Lung microvascular endothelial cell (primary cell): ENCODE measurements at places on chromosomes 1 and 21. TPM values are rescaled to one million over a fixed set of nuclear protein-coding genes. Genes with fewer than 3 reads are reported as not detected.

The KLHL21 gene
- 12.4 and 18.3 TPM in 2 replicates for total RNA-seq

GRCh38 chr1:88466011-88466410, 218.1 kb upstream of the PKN2 start:
- no peak for DNase-seq

DNA sequence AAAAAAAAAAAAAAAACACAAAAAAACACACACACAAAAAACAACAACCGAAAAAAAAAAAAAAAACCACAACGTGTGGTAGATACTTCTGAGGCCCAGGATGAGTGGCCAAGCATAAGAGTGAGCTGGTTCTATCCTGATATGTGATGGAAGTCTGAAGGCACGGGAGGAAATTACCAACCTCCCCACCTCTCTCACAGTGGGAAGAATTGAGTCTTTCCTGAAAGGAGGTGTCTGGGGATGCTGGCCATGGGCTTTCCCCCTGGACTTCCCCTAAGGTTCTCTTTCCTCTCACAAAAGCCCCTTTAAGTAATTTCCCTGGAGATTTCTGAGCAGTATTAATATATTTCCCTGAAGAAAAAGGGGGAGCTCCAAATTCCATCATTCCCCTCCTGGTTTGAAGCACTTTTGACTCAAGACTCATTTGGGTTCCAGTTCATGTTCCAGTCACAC, 5.2 kb downstream of the TMCC2 start:
- DNase-seq: no peak

The HTR6 gene
- total RNA-seq: not detected in 2 replicates

The TSPAN2 gene
- total RNA-seq: 0.79 and 0.87 TPM in 2 replicates

- peak; percentile 97 for DNase-seq
Measured at GRCh38 chr1:245874942-245875580, 632.0 kb downstream of the SMYD3 start.

The NME7 gene
- total RNA-seq: 9.5 and 12.6 TPM in 2 replicates

The C4BPA gene
- total RNA-seq: not detected in 2 replicates

DNA sequence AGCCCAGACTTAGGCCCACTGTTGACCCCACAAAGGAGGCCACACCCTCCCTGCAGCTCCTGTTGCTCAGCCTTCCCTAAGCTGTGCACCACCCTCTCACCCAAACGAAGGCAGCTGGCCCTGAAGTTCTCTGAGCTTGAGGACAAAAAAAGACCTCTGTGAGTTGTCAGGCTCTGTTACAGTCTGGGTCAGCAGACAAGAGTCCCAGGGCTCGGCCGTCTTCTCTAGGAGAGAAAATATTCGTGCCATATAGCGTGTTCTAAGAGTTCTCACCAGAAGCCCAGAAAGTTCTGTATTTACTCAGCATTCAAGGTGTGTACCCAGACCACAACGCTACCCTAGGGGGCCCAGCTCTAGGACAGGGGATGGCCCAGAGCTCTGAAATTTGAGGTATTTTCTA, 25.5 kb upstream of the LYST start:
- DNase-seq: no peak

DNA sequence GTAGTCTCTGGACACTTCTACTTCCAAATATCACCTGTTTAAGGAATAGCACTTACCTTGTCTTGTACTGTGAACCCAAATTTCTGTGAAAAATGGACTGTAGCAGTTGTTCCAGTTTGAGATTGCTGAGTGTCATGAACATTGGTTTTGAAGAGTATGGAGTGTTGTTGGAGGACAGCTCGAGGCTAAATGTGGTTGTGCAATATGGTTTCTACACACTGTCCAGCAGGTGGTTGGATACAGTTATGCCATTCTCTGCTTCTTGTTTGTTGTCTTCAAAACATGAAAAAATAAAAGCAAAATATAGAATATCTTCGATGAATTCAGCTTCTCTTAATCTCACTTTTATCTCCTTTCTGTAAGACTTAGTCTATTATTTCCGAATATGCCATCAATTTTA, 67.1 kb downstream of the DDR2 start:
- DNase-seq: no peak

- no peak for DNase-seq
Measured at GRCh38 chr1:99173282-99173681, 91.0 kb upstream of the PLPPR4 start.

GRCh38 chr1:108082738-108083562, 117.2 kb downstream of the SLC25A24 start:
- peak; percentile 82 for DNase-seq

The SMG7 gene
- total RNA-seq: 10.5 and 12.2 TPM in 2 replicates

DNA sequence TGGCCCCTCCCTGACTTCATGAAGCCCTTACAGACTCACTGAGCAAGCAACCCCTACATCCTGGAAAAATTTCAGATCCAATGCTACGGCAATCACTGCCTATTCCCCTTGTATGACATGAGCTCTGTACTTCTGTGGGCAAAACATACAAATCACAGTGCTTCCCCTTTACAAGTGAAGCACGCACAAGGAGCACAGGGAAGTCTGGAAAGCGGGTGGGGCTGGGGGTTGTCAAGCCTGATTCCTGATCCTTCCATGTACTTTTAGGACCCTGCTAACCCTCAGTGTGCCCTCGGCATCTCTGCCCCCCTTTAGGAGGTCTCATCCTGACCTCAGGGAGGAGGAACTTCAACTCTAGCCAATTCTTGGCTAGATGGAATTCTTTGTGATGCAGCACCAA, 405.7 kb upstream of the POU3F1 start:
- no peak for DNase-seq

GRCh38 chr1:106780066-106780465, 276.4 kb upstream of the PRMT6 start:
- no peak for DNase-seq

The RIPK4 gene
- total RNA-seq: under 0.01 and 1.1 TPM in 2 replicates

The RNF186 gene
- not detected in 2 replicates for total RNA-seq

The CXADR gene
- total RNA-seq: 36.0 and 77.6 TPM in 2 replicates

DNA sequence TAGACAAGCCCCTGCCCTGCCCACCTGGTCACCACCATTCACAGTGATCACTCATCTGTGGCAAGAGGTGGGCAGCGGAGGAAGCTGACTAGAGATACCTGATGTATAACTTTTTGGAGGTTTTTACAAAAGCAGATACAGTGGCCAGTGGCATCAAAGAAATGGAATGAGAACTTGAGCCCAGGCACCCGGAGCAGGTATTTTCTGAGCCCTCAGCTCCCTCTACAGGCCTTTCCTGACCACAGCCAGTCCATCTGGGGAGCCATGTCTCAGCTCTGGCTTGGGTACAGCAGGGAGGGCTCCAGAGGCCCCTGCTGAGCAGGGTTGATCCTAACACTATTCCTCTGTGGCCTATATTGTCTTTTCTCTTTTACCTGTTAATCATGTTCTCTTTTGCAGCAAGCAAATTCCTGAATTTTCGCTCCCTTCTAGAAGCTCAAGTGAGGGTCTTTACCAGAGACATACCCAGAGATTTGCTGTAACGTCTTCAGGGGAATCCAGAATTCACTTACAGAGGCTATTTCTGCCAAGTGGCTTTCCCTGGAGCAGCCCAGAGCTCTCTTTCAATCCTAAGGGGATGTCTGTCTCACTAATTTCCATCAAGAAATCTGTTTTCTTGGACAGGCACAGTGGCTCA, 27.3 kb downstream of the GPR157 start:
- peak; percentile 63 for DNase-seq

DNA sequence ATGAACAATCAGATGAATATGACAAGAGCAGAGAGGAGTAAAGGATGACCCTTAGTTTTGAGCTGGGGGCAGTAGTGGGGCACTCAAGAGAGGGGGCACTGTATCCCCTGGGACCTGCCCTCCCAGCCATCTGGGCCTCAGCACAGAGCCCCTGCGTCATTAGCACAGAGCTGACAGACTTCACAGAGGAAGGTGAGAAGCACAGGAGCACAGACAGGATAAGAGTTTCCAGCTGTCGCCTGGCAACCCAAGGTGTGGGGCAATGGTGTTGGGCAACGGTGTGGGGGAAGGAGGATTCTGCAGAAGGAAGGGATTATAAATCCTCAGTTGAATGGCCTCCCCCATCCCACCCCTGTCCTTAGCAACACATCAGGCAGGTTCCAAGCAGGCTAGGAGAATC, 30.2 kb downstream of the RAB3B start:
- no peak for DNase-seq

The ADAMTSL4 gene
- total RNA-seq: 0.20 and 0.22 TPM in 2 replicates

- no peak for DNase-seq
Measured at GRCh38 chr1:113048064-113048463, 24.9 kb upstream of the LRIG2 start.

The SPRR5 gene
- not detected in 2 replicates for total RNA-seq

GRCh38 chr1:91171898-91172297, 150.1 kb upstream of the ZNF644 start:
- DNase-seq: no peak

DNA sequence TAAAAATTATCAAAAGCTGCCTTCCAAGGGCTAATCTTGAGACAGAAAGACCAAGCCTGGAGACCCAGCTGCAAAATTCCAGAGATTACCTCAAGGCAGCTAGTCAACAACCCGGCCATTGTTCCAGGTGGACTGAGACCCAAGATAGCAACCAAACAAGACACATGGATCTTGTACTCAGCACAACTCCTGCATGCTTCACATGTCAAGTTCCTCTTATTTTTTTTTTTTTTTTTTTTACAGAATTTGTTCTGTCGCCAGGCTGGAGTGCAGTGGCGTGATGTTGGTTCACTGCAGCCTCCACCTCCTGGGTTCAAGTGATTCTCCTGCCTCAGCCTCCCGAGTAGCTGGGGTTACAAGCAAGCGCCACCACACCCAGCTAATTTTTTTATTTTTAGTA, 40.1 kb downstream of the CD2 start:
- no peak for DNase-seq

DNA sequence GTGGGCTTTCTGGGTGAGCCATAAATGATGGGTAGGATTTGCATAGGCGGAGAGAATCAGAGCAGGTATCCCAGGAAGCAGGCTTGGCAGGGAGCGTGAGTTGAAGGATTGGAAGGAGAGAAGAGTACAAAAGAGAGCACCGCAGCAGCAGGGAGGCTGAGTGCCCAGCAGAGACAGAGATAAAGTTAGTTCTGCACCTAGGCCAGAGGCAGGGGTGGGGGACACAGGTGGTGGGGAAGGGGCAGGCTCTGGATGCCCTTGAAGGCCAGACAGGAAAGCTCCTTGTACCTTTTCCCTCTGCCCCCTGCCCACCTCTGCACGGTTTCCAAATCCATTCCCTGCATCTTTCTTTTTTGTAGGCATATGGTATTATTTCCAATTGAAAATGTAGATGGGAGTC, 33.0 kb upstream of the TRABD2B start:
- DNase-seq: no peak

The AMPD1 gene
- not detected in 2 replicates for total RNA-seq

GRCh38 chr21:14452031-14452726, 69.2 kb upstream of the HSPA13 start:
- no peak for DNase-seq

The F3 gene
- total RNA-seq: 1.1 and 1.4 TPM in 2 replicates

DNA sequence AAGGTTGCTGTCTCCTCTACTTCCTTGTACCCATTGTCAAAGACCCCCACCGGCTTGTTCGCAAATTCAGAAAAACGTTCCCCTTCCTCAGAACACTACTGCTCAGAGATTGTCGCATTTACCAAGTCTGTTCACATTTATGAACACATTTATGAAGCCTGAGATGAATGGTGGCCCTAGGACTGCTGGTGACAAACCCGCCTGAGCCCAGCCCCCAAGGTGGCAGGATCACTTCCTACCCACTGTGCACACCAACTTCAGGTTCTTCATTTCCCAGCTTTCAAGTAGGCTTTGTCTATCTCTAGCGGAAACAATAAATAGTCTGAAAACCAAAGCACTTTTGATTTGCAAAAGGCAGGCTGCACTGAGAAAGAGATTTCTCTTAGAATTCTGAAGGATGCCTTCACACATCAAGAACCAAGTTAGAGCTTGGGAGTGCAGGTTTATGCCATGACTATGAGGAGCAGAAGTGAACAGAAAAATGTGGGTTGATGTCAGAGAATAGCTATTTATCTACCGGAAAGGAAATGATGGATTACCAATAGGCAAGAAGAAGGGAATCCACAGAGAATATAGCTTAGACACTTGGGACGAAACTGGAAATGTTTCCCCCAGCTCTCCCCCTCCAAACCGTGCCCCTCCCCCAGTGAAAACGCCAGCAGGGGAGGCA, 200.5 kb downstream of the TOMM20 start:
- DNase-seq: no peak
